Hematopoietic multipotent progenitor cell (in vitro differentiated cells): ENCODE measurements at places on chromosomes 6 and 20.

DNA sequence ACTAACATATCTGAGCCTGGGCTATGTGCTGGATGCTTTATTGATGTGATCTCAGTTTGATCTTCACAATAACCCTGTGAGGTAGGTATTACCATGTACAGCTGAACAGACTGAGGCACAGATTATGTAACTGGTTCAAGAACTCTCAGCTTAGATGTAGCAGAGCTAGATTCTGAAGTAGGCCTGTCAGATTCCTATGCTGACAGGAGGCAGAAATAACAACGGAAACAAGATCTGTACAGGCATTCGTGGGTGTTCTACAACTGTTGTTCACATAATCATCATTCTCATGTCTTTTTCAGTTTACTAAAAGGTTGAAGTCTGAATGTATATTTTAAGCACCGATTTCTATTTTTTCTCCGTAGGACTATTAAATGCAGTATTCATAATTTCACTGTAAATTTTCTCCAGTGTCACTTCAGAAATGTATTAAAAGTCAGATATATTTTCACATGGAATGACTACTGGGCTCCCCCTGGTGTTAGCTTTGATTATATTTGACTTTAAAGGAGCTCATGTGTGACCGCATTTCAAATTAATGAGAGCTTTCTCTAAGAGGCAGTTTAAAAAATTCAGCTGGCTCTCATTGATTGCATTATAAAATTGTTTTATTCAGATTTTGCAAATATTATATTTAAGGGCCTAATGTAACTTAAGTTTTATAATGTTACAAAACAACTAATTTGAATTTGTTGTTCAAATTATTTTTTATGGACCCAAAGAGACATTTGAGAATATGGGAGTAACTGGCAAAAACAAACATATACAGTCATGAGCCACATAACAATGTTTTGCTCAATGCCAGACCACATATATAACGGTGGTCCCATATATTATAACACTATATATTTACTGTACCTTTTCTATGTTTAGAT is 36.4 kb upstream of the SLC17A4 start:
- peak; percentile 34 for DNase-seq

- no peak for DNase-seq
Observed at GRCh38 chr20:33812152-33812849, 1.2 kb downstream of the CHMP4B start.

- DNase-seq, result no peak
Observed at GRCh38 chr20:34983089-34983820, 27.6 kb downstream of the MYH7B start.

DNA sequence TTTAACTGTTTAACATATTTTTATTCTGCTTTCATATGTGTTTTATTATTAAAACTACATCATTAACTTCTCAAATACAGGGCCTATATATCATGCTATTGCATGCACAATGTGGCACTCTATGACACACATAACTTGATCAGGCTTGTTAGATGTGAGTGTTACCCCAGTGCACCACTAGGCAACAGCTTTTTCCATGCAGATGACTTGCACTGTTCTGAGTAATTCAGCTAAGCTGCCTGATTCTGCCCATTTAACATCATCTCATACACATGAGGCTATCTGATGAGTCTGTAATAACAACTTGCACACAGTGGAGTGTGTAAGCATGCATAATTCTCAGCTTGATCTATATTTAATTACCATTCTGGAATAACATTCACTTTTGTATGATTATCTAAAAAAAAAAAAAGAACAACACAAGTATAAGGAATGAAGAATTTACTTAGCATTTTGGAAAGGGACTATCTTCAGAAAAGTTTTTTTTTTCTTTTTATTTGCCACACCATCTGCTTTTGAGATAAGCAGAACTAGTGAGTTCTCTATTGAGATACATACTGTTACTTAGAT is 83.1 kb downstream of the GRM1 start:
- no peak for DNase-seq

DNA sequence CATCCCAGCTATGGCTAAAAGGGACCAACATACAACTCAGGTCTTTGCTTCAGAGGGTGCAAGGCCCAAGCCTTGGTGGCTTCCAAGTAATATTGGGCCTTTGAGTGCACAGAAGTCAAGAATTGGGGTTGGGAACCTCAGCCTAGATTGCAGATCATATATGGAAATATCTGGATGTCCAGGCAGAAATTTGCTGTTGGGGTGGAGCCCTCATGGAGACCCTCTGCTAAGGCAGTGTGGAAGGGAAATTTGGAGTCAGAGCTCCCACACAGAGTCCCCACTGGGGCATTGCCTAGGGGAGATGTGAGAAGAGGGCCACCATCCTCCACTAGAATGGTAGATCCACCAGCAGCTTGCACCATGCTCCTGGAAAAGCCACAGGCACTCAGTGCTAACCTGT is 123.5 kb downstream of the PRL start:
- peak; percentile 9 for DNase-seq

GRCh38 chr6:154285826-154286225 is 70.8 kb downstream of the IPCEF1 start:
- no peak for DNase-seq

GRCh38 chr20:15616626-15617025 is 956.6 kb downstream of the KIF16B start:
- DNase-seq, result no peak

GRCh38 chr6:156827382-156827781 is 50.2 kb downstream of the ARID1B start:
- DNase-seq, result no peak
